SK-MEL-5 (cell line): ENCODE measurements at places on chromosomes 2 and 18. TPM values are rescaled to one million over a fixed set of nuclear protein-coding genes. Genes with fewer than 3 reads are reported as not detected.
A peak's percentile ranks its signal among the peaks of the same experiment; 100 is the strongest.

Gene SP9
- 0.11 and 0.13 TPM in 2 replicates for total RNA-seq

GRCh38 chr2:109351164-109351756, 222.3 kb downstream of the SH3RF3 start:
- DNase-seq = no peak

Gene CETN1
- total RNA-seq = not detected in 2 replicates

DNA sequence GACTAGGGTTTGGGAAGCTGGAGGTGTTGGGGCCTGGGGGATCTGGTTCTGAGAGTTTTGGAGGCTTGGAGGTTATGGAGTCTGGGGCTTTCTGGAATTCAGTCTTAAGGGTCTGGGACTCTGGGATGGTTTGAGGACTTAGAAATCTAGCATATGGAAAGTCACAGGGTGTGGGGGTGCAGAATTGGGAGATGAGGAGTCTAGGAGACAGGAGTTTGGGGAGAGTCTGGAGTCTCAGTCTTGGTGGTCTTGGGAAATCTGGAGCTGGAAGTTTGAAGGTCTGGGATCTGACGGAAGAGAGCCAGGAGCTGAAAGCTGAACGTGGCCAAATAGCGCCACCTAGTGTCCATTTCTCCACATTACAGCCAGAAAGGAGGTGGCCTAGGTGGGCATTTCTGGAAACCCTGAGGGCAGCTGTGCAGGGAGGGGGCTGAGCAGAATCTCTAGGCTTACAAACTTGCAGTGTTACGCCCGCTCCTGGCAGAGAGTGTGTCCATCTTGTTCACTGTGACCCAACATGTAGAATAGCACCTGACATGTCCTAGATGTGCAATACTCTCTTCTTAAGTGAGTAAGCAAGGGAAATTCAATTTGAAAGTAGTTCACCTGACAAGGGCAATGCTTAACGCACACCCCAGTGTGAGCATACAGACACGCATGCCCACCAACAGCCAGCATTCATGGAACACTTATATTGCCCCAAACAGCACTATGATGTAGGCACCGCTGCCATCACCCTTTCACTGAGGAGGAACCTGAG, 204.8 kb downstream of the TFCP2L1 start:
- peak; percentile 66 for DNase-seq

Gene ANKRD23
- total RNA-seq = 1.8 and 4.0 TPM in 2 replicates

DNA sequence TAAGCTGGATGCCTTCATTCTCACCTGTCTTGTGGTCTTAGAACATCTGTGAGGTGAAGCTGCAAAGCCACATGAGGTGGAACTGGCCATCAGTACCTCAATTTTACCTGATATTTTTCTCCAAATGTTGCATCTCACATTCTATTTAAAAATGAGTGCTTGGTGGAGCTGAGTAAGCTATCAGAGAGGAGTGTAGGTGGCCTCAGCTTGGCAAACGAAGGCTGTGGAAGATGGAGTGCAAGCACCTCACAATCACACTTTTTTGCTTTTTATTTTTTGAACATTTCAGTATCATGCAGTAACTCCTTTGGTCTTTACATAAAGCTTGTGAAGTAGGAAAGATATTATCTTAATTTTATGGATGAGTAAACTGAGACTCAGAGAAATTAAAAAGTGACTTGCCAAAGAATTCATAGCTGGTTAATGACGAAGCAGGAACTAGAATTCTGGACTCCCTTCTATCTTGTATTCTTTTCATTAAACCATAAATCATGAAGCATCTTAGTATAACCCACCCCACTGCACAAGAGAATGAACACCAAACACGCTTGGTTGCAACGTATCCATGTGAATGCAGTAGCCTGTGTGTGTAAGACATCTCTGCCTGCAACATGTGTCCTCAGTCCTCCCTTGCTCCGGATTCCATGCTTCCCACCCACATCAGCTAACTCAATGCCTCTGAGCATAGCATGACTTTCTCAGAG, 27.2 kb downstream of the C2orf49 start:
- DNase-seq = no peak

Gene DAW1
- 0.08 TPM in 1 of 2 replicates, not detected in the other for total RNA-seq

- no peak for DNase-seq
Measured at GRCh38 chr2:14182227-14182946, 450.1 kb upstream of the LRATD1 start.

GRCh38 chr2:233221378-233222063, 30.0 kb upstream of the ATG16L1 start:
- DNase-seq = no peak

DNA sequence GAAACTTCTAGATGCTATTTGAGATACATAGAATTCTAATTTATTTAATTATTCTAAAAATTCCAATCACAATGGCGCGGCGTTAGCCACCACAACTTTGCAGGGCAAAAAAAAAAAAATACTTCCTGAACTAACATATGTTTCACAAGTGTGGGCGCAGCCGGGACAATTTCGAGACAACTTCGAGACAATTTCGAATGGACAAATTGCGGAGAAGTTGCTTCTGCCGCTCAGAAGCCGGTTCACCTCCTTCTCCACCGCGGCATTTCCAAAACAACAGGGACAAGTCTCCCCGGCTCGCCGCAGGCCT, 842 bp downstream of the PAX3 start:
- DNase-seq = no peak

Gene ADD2
- total RNA-seq = 5.2 and 5.7 TPM in 2 replicates

Gene SLC5A7
- total RNA-seq = not detected in 2 replicates

- no peak for DNase-seq
Measured at GRCh38 chr2:235095569-235095968, 143.8 kb downstream of the SH3BP4 start.

DNA sequence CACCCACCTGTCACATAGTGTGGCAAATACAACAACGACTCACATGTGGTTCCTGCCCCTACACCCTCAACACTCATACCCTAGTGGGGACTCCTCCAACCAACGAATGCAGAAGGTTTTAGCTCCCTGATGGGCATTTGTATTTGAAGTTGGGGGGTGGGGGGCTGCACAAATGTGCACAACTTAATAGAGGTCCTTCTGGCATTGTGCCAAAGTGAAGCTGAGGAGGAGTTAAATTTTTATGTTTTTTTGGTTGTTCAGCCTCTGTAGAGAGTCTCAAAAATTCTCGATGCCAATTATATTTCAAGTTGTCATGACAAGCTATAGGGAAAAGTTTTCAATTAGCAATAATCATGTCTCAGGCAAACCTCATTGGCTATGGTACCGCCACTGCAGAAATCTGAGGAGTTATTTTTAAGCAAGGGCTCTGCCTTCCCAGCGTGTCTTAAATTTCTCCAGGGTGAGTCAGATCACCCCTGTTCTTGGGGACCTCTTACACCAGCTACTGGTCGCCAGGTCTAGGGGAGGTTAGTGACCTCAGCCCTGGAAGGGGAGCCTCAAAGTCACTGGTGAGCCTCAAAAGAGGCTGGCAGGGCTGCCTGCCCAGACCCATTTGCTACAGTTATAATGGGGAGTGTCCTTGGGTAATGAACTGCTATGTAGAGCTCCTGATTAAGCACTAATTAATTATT, 102.7 kb upstream of the TAF1B start:
- DNase-seq = no peak

- no peak for DNase-seq
Measured at GRCh38 chr2:144630459-144631215, 110.7 kb upstream of the ZEB2 start.

DNA sequence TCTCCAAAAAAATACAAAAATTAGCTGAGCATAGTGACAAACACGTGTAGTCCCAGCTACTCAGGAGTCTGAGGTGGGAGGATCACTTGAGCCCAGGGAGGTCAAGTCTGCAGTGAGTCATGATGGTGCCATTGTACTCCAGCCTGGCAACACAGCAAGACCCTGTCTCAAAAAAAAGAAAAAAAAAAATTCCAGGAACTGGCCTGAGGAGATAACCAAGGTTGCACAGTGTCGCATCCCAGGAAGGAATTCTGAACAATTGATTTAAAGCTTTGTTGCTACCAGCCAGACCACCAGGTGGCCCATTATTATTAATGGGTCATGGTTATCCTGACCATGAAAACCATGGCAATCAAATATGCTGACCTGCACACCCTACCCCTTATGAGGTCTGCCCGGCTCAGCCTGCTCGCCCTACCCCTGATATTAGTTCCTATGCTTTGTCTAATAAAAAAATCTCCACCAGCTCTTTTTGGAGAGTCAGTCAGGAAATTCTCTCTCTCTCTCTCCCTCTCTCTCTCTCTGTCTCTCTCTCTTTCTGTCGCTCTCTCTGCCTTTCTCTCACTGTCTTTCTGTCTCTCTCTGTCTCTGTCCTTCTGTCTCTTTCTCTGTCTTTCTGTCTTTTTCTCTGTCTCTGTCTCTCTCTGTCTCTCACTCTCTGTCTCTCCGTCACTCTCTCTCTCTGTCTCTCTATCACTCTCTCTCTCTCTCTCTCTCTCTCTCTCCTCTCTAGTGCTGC, 73.7 kb downstream of the NCAPH start:
- DNase-seq = peak; percentile 16

DNA sequence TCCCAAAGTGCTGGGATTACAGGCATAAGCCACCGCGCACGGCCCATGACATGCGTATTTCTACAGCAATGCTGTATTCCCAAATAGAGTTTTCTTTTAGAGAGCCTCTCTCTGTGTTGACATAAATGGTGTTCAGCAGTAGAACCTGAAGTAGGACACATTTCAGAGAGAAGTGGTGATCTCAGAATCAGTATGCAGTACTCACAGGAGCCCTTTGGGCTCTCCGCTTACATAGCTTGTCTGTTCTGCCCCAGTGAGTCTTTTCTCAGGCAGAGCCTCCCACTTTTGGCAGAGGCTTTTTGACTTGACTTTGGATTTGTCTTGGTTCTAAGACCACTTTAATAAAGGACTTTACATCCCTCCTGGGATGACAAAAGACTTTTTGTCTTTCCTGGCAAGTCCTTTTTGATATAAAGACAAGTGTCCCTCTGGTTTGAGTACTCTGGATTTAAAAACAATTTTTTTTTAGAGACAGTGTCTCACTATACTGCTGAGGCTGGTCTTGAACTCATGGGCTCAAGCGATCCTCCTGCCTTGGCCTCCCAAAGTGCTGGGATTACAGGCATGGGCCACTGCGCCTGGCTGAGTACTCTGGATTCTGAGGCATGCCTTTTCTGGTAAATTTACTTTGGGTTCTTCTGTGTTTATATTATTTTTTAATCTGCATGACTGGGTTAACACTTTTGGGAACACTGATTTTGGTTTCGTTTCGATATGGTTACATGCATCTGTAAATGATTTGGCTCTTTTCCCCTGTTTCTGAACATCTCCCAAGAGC, 113.3 kb downstream of the SMAD2 start:
- DNase-seq = no peak

DNA sequence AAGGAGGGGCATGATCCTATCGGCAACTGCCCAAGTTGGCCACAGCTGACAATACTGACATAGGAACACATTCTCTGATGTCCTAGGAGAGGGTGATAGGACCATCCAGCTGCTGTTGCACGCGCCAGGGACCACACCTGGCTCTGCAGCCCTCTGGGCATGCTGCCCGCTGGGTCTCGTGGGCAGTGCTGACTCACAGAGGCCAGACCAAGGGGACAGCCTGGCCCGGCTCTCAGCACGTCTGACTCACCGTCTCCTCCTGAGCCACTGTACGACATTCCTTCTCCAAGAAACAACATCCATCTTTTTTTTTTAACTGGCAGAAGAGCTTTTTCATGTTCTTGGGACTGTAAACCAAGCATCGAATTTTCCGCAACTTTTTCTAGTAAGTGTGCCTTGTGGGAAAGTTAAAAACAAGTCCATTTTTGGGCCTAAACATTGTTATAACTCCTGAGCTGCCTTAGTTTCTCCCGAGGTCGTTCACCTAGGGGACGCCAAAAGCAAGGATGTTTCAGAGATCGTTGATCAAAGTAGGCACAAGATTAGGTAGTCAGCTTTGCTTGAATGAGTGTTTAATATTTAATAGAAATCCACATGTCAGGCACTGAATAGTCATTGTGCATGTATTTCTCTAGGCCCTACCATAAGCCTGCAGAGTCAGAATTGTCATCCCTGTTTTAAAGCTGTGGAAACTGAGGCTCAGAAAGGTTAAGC, 100.3 kb downstream of the TTC32 start:
- DNase-seq = no peak

- DNase-seq = peak; percentile 75
Measured at GRCh38 chr2:85741833-85742455, 11.8 kb upstream of the ATOH8 start.

DNA sequence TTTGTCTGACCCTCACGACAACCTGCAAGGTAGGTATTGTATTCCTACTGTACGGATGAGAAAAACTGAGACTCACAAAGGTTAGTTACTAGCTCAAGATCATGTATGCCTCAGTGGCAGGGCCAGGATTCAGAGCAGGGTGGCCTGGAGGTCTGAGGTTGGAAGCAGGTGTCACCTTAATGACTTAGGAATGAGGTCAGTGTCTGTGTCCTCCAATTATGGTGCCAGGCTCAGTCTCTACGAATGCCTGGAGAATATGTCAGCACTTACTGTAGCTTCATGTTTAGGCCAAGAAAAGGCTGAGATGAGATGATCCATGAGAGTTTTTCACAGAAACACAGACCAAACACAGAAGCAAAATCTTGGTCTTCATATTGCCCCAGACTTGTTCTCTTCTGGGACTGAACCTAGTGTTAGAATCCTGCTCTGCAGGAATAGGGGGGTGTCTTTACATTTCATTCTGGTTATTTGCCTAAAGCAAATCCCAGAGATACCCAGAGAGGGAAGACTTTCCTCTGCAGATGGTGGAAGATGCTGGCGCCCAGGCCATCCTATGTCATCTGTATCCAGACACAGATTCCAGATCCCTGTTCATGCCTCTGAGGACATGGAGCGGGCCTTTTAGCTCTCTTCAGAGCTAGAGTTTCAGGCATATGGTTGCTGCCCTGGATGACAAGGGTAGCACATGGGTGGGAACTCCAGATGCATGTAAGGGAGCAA, 16.3 kb upstream of the RAB10 start:
- DNase-seq = no peak

Gene SAG
- not detected in 2 replicates for total RNA-seq

Gene ADGRF3
- total RNA-seq = 0.05 TPM in 1 of 2 replicates, not detected in the other

GRCh38 chr18:10726198-10727068, 200.6 kb downstream of the NAPG start:
- no peak for DNase-seq

GRCh38 chr2:121476684-121477083, 54.0 kb upstream of the RNU4ATAC start:
- no peak for DNase-seq

Gene SERPINB2
- 0.35 TPM in 1 of 2 replicates, not detected in the other for total RNA-seq

DNA sequence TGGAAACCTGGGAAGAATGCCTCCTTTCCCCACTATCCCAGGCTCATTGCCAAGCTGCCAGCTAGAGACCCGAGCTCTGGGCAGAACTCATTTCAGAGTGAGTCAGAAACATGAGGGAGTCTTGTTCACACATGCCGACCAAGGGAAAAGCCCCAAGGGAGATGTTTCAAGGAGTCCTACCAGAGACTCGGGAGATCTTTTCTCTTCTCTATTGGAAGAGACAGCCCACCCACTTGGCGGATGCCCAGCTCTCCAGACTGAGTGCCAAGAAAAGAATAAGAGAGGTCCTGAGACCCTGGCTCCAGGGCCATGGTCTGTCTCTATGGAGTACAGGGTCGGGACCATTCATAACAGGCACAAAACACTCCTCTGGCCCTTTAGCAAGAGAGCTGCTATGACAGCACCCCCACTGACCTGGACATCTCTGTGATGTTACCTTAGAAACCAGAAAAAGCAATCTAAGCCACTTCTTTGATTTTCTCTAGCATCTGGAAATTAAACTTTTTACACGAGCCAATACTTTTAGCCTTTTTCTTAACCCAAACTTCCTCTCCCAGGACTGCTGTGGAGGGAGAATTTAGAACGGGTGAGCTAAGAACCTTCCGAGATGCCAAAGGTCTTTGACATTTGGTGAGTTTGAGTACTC, 18.5 kb upstream of the IGFBP5 start:
- peak; percentile 84 for DNase-seq

GRCh38 chr2:26455670-26456439, 22.1 kb downstream of the OTOF start:
- no peak for DNase-seq
